ENCODE measurements at places on chromosomes 3 and 15.

GRCh38 chr15:66578286-66578875 lies 12.6 kb upstream of the LCTL start:
- DNase-seq: no peak

DNA sequence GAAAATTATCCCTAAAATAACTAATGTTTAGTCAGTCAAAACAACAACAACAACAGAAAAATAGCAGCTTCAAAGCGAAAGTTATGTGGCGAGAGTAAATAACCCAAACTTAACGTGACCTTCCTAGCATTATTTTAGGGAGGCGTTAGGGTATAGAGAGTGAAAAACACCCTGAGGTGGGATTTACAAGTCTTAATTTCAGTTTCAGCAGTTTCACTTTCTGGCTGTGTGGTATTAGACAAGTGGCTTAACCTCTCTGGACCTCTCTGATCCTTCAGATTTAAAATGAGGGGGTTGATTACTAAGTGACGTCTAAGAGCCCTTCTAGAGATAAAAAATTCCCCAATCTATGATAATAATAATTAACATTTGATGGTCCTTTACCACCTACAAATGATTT lies 291.2 kb downstream of the ZBTB20 start:
- DNase-seq: no peak

- no peak for DNase-seq
Observed at GRCh38 chr3:184563941-184564684, 2.5 kb downstream of the EPHB3 start.

DNA sequence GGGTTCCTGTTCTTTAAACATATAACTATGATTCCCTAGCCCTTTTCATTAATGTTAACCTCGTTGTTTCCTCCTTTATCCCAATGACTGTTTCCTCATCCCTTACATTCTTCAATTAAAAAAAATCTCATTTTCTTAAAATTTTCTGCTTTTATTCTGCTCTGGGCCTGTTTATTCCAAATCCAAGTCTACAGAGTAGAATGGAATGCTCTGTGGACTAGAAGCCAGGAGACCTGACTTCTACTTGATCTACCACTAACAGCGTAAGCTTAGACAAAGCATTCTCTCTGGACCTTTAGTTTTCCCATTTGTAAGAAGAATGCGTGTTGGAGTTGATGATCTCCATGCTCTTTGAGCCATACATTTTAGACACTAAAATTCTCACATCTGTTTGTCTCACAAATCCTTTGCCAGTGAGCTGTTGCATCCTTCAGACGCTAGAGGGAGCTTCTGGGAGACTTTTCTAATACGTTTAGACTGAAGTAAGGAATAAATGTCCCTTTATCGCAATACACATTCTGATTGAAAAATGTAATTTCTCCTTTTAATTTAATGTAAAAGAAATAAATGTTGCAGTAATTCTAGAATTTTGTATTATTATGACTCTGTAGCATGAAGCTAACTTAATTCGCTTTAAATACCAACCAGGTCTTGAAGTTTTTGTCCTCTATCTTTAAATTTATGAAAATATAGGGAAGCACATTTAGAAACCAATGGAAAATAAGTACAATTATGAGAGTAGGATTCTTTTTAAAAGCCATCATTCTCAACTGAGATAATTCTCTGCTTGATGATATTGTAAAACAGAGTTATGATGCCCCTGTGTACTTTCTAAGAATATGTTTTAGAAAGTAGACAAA lies 21.7 kb upstream of the GMNC start:
- DNase-seq: no peak

- no peak for DNase-seq
Observed at GRCh38 chr15:39497759-39498565, 82.9 kb upstream of the THBS1 start.

DNA sequence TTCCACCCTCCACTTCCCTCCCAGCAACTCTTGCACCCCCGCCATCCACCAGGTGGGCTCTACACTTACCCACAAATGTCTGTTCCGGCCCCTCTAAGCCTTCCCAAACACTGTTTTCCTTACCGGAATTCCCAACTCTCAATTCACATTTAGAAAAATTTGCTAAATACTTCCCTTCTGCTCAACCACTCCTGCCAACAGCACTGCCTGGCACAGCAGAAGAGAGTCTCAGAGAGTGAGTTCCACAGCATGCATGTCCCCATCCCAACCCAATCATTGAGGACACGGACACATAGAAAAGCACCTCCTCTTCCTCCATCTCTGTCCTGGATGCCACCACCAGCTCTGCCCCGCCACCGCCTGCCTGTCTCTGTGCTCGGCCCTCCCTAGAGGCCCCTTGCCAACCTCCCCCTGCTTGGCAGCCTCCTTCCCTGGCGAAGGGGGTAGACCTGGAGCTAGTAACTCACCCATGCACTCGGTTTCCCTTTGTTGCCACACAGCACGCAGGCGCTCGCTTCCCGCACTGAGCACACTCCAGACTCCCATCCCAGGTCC lies 66.2 kb upstream of the SLC6A1 start:
- no peak for DNase-seq

DNA sequence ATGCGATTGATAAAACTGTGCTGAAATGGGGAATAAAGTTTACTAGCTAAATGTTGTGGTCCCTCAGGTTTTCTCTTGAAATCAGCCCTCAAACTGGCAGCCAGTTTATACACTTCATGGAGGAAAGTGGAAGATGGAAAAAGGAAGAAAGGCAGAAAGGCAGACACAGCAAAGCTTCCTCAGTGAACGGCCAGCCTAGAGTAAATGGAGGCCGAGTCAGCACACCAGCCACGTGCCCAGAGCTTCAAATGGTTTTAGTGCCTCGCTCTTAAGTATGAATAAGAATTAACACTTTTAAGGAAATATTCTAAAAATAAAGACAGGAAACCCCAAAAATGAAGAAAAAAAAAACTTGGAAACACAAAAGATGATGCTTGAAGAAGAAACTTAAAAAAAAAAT lies 48.3 kb downstream of the GNB4 start:
- no peak for DNase-seq

Data from activated CD4-positive, alpha-beta T cell treated with anti-CD3 and anti-CD28 coated beads, Interleukin-2, amount 50 U/mL, for 4 hours (primary cell).